Iris pigment epithelial cell (primary cell): ENCODE measurements at places on chromosomes 2 and 18.

DNA sequence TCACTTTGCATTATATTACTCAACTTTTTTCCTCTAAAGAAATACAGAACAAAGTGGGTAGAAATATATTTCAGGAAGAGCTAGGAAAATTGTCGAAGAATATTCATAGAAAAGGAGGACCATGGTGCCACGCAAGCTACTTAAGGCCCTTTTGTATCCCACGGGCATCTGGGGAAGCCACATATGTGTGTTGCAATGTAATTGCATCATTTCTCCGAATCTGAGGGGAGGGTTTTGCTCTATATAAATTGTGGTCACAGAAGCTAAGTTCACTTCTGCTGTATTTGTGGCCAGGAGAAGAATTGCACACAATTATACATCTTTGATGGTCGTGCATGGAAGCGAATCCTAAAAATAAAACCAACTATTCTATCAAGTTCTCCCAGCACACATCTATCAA, 360.3 kb downstream of the IRS1 start:
- peak; percentile 78 for DNase-seq

DNA sequence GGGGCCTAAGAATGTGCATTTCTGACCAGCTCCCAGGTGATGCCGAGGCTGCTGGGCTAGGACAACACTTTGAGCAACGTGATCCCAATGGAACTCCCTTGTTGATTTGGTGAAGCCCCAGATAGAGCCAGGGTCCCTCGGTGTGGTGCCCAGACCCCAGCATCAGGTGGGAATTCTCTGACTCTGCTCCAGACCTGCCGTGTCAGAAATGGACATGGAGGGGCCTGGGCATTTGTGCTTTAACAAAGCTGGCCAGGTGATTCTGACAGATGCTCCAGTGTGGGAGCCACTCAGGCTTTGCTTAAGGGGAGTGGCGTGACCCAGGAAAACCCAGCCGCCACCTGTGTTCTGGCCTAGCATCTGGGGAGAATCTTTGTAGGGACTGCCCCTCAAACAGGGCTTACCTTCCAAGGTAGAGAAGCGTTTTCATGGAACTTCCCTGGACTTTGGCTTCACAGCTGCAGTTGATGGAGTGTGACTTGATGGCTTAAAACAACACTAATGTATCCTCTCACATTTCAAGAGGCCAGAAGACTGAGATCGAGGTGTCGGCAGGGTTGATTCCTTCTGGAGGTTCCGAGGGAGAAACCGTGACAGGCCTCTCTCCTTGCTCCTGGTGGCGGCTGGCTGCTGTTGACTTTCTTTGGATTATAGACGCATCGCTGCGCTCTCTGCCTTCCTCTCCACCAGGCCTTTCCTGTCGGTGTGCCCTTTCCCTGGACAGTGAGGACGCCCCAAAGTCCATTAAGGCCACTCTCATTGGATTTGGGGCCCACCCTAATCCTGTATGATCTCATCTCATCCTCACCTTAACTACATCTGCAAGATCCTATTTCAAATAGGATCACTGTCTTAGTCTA, 57.0 kb upstream of the HDAC4 start:
- DNase-seq = no peak

DNA sequence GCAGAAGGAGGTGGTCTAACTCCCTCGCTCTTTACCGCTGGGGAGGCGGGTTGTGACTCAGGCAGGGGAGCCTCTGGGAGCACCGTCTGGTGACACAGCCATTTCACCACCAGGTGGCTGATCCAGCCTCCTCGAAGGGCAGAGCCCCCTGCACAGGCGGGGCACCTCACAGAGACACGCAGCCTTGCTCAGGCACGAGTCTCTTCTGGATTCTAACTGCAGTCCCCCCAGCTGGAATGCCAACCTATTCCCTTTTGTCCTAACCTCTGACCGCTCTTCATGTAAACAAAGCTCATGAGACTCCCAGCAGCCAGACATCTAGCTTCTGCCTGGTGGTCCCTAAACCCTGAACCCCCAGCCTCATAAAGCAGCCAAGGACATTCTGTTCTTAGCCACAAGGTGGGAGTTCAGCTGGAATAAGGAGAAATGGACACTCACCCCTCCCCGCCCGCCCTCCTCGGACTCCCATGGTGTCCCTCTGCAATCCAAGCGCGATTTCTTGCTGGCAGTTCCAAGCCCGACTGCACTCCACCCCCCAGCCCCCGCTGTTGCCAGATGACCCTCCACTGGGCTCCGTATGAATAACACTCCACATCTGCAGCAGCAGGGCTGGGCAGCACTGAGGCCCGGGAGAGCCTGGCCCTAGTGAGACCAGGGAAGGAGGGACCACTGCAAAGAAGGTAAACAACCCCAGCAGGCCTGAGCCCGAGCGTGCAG, 84.3 kb downstream of the TNS1 start:
- peak; percentile 32 for DNase-seq

- no peak for DNase-seq
Observed at GRCh38 chr2:224688997-224689396, 27.2 kb downstream of the CCDC195 start.

GRCh38 chr2:100802066-100802465, 17.9 kb upstream of the NPAS2 start:
- DNase-seq = no peak

DNA sequence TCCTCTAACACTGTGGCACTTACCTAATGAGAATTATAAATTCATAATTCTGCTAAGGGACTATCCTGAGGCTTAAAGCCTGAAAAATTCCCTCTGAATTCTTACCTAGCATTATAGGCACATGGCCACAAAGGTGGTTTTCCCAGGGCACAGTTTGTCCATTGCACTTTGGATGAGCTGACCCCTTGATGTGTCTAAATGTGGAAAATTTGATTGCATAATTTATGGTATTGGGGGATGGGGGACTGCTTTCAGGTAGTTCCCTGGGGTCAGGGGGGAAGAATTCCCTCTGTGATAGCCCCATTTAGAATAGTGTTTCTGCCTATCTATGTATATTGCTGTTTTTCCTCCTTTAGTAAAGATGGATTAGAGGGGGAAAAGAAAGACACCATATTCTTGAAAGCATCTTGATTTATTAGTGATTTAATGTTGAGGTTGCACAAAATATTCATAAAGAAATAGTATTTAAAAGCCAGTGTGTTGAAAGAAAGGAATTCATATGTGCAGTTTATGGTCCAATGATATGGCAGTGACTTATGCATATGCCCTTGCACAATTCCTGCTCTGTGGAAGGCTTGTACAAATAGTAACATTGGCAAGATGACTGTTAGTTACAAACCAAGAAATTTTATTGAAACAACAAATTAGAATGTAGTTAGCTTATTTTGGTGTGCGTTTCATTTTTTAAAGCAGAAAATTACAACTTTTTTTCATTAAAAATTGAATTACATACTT, 8.7 kb upstream of the HTR2B start:
- peak; percentile 66 for DNase-seq

DNA sequence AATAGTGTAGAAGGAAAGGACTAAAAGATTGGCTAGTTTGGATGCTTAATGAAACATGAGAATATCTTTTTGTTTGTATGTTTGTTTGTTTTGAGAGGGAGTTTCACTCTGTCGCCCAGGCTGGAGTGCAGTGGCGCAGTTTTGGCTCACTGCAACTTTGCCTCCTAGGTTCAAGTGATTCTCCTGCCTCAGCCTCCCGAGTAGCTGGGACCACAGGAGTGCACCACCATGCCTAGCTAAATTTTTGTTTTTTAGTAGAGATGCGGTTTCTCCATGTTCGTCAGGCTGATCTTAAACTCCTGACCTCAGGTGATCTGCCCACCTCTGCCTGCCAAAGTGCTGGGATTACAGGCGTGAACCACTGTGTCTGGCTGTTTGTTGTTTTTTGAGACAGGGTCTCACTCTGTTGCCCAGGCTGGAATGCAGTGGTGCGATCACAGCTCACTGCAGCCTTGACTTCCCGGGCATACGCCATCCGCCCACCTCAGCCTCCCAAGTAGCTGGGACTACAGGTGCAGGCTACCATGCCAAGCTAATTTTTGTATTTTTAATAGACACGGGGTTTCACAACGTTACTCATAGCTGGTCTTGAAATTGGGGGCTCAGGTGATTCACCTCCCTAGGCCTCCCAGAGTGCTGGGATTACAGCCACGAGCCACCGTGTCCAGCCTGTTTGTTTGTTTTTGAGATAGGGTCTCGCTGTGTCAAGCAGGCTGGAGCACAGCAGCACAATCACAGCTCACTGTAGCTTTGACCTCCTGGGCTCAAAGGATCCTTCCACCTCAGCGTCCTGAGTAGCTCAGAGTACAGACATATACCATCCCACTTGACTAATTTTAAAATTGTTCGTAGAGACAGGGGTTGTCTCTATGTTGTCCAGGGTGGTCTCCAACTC, 209.2 kb downstream of the MYCN start:
- no peak for DNase-seq

DNA sequence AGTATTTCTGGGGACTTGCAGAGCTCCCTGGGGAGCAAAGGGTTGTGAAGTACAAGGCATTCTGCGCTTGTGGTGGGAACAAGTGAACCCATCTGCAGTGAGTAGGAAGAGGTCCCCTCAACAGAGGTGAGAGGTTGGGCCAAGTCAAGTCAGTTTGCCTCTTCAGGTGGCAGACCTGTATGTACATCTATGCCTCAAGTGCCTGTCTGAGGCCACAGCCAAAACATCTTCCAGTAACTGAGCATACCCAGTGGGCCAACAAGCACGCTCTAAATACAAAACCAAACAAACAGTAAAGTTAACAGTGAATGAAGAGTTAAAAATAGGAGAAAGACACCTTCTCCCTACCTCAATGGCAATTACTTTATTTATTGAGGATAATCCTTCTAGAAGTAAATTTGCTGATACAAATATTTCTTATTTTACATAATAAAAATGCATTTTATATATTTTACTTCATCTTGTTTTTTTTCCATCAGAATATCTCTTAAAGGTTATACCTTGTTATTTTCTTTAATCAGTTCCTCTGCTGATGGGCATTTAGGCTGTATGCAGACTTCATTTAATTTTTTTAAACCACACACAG, 2.5 kb downstream of the GYPC start:
- no peak for DNase-seq

GRCh38 chr2:25405611-25406295, 64.0 kb upstream of the DNMT3A start:
- no peak for DNase-seq

DNA sequence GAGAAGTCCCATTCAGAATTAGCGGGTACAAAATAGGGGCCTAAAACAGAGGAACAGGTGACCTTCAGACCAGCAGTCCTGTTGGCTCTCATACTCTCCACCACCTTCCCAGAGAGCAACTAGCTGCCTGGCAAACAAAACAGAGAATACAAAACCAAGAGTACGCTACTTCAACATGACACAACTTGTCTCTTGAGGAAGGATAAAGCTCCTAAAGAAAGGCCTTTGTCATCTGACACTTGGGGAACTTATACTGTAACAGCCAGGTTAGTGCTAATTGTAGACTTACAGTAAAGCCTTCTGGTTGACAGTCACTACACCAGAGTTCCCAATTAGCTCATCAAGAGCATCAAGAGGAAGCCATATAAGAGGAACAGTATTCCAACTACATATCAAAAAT, 282.1 kb upstream of the NT5C1B start:
- DNase-seq = no peak

- DNase-seq = peak; percentile 75
Observed at GRCh38 chr18:7754725-7755181, 187.6 kb downstream of the PTPRM start.

GRCh38 chr2:65033178-65033577, 23.0 kb upstream of the CEP68 start:
- DNase-seq = no peak

DNA sequence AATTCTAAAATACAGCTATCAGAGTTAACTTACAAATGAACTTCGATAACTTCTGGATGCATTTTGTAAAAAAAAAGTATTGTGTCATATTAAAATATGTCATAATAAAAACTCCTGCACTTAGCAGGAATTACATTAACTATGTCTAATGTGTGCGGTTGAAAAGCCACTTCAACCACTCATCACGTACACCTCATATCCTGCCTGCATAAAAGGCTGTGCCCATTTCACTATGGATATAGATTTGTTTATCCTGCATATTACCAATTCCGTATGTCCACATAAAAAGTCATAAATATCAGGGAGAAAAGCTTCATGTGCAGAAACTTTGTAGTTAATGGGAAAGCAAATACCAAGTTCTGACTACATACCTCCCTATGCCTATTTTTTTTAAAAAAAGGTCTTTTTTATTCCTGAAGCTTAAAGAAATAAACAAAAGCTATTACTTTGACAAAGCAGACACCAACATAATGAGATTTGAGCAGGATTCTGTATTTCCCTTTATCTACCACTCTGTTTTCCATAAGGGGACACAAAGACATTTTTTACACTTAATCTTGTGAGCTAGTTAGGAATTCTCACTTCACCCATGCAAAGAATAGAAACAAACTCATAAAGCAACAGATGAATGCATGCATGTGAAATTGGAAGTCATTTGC, 96.1 kb downstream of the PPP1R1C start:
- DNase-seq = no peak

DNA sequence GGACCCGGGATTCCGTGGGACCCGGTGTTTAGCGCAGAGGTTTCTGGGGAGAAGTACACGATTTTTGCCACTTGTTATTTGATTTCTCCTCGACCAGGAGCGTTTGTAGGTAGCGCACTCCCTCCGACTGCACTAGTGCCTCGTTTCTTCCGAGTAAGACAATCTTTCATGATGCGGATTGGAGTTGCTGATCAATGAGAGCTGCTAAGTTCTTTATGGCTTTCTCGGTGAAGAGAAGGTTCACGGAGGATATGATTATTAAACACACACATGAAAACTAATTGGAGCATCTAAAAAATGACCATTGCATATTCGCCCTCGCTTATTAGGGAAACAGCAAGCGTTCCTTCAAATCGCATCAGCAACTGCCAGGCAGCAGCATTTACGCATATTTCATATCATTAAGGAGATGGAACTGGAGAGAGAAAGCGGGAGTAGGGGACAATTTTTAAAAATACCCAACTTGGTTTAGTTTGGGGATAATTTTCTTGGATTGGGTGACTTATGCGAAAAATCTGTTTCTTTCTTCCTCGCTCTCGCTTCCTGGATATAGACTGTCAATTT, 616 bp downstream of the EML6 start:
- DNase-seq = peak; percentile 41

DNA sequence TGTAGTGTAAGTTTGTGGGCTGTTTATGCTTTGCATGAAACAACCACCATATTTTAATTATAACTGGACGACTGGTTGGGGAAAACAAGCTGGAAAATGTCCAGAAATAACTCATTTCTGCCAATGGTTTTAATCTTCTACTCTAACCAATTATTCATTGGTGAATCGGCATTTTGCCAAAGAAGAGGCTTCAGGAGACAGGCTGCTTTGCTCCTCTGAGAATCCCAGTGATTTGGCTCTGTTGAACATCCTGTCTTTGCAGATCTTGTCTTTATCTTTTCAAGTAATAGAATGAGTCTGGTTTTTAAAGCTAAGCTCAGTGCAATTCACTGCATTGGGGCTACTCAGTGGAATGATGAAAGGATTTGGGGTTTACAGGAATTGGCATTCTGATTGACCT, 109.6 kb downstream of the APOB start:
- DNase-seq = no peak
